ENCODE measurements at places on chromosomes 11 and 22.

DNA sequence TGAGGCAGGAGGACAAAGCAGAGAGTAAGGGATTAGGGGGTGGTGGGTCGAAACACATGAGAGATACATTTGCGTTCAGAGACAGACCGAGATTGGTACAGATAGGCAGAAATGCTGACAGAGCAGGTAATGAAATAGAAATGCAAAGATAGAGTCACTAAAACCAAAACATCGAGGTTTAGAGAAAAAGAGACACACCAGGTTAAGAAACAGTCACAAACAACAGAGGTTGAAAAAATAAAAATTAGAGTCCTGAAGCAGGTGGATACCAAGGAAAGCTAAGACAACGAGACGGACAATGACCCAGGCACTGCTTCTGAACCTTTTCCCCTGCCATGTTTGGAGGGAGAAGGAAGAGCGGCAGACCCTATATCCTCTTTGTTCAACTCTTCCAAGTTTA is 1.2 kb upstream of the MAPK1 start:
- DNase-seq = no peak

GRCh38 chr11:125071846-125072217 is 8.7 kb downstream of the SLC37A2 start:
- DNase-seq = no peak

DNA sequence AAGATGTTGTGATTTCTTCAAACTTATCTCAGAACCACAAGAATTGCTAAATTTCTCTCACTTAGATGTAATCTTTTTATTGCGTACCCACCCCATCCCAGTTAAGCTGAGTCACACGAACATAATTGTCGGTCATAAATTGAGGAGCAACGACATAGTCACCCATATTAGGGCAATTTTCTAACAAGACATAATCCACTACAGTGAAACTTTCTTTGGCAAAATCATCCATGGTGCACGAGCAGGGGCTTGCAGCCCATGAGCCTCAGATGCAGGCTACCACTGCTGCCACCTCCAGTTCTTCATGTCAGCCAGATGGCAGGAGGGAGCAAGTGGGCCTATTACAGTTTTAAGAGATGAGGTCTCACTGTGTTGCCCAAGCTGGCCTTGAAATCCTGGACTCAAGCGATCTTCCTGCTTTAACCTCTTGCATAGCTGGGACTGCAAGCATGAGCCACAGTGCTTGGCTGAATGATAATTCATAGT is 70.3 kb upstream of the GRK2 start:
- DNase-seq = no peak

GRCh38 chr11:12239396-12239795 is 129.0 kb downstream of the MICAL2 start:
- DNase-seq = no peak

GRCh38 chr22:38802671-38803121 is 8.8 kb upstream of the DNAL4 start:
- no peak for DNase-seq

GRCh38 chr22:38491707-38492348 is 14.3 kb downstream of the DDX17 start:
- DNase-seq = no peak

- no peak for DNase-seq
Measured at GRCh38 chr11:4645974-4646373, 2.2 kb downstream of the OR51E1 start.

- no peak for DNase-seq
Measured at GRCh38 chr22:43923191-43923590, 414 bp upstream of the PNPLA3 start.

- DNase-seq = no peak
Measured at GRCh38 chr11:86728562-86728961, 56.1 kb upstream of the ME3 start.

GRCh38 chr11:41119484-41119883 is 340.0 kb downstream of the LRRC4C start:
- DNase-seq = no peak

DNA sequence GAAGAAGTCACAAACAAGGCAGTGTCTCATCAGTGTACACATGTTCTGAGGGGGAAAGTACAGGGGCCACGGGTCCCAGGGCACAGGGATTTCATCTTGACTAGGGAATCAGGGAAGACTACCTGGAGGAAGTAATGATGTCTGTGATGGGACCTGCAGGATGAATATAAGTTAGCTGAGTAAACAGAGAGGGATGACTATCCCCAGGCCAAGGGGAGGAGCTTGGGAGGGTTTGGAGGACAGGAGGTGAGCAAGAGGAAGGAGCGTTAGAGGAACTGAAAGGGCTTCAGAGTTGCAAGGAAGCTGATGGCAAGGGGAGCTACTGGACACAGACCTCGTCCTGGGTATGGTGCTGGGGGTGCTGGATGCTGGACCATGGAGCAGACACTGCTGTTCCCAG is 56.4 kb downstream of the TRAF6 start:
- DNase-seq = no peak

- no peak for DNase-seq
Measured at GRCh38 chr11:81470446-81470845, 1263.2 kb downstream of the FAM181B start.

GRCh38 chr22:31872209-31872608 is 72.1 kb upstream of the YWHAH start:
- DNase-seq = no peak

DNA sequence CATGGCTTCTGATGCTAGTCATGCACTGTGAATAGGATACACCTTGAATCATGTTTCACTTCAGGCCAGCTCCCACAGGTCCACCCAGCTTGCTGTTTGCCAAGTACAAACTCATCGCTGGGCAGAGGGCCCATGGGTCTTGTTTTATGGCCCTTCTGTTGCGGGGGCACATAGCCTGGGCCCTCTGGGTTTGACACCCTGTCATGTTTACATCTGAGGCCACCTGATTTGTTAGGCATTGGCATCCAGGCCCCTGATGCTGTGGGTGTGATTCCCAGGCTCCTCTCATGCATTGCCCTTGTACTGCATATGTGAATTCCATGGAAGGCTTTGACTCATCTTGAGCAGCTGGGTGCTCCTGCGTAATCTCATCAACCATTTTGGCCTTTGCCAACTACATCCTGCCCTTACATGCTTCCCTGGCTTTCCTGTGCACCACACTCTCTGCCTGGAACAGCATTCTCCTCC is 32.6 kb downstream of the PPFIBP2 start:
- DNase-seq = no peak

- DNase-seq = no peak
Measured at GRCh38 chr11:33531743-33532181, 168.9 kb downstream of the C11orf91 start.

- DNase-seq = peak; percentile 84
Measured at GRCh38 chr22:38201711-38202436, at the start of gene MAFF. TSS of gene MAFF (plus strand) at chr22:38201994. CDS start at chr22:38213854, 11,860 bp downstream.

DNA sequence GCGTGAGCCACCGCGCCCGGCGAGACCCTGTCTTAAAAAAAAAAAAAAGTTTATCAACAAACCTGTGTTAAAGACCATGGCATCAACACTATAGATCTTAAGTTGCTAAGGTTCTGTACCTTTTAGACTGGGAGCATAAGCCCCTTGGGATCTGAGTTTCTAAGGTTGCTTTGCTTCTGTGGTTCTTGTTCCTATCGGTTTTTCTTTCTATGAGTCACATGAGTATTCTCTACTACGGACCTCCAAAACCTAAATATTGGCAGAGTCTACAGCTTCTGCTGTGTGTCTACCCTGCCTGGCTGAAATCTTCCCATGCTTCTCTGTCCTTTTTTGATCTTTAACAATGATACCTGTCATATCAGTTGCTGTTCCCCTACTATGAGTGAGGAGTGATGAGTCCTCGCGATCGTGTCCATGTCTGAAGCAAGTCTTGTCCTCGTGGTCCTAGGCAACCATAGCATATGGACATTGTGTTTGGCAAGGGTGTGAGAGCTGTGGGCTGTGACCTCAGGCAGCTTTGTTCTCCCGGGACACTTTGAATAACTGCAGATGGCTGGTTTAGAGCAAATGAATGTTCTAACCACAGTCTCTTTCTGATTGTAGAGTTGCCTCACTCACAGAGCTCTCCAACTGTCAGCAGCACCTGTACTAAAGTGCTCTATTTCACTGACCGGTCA is 9.0 kb upstream of the DLAT start:
- no peak for DNase-seq

GRCh38 chr11:31598454-31598853 is 88.9 kb downstream of the ELP4 start:
- DNase-seq = no peak

- DNase-seq = no peak
Measured at GRCh38 chr11:62295504-62295903, 3.4 kb downstream of the SCGB1D4 start.

DNA sequence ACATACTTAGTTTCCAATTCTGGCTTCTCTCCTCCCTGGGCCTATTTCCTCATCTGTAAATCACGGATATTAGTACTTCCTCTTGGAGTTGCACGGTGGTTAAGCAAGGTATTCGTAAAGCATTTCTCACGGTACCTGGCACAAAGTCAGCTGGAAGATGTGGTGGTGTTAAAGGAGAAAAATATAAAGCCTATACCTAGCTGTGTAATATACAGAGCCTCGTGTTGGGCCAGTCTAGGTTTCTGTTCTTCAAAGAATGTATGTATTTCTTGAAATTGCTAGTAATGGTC is 47.2 kb downstream of the DBX1 start:
- no peak for DNase-seq

- DNase-seq = no peak
Measured at GRCh38 chr11:25844811-25845210, 487.1 kb upstream of the ANO3 start.

GRCh38 chr22:19108807-19109197 is 13.4 kb downstream of the DGCR2 start:
- no peak for DNase-seq

DNA sequence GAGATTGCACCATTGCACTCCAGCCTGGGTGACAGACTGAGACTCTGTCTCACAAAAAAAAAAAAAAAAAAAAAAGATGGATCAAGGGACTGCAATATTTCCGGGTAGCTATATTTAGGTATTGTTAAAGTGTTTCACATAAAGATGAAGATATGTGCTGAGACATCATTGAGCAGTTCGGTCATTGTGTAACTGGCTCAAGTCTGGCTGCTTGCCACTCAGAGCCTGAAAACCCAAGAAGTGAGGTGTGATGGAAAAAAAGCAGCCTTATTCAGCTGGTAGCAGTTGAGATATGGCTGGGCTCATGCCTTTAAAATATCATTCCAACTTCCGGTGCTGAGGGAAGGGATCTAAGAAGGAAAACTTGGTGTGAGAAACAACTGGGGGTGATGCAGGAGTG is 46.9 kb downstream of the LUZP2 start:
- no peak for DNase-seq

DNA sequence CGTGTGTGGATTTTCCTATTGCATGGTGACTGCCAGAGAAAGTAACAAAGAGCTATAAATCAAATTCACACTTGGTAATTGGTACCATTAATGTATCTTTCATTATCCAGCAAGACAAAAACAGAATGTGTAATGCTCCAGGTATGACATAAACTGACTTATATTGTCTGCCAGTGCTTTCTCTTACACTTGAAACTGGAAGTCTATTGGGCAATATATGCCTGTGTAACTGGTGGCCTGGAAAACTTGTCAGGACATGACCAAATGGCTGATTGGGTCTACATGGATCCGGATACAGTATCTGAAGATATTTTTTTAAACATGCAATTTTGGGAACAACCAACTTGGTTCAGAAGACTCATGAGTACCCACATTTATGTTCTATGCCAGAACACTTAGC is 174.6 kb upstream of the ARHGAP42 start:
- DNase-seq = no peak

- DNase-seq = no peak
Measured at GRCh38 chr11:96736601-96737000, 346.8 kb downstream of the JRKL start.

- DNase-seq = no peak
Measured at GRCh38 chr22:20750461-20751184, 23.3 kb upstream of the SERPIND1 start.

DNA sequence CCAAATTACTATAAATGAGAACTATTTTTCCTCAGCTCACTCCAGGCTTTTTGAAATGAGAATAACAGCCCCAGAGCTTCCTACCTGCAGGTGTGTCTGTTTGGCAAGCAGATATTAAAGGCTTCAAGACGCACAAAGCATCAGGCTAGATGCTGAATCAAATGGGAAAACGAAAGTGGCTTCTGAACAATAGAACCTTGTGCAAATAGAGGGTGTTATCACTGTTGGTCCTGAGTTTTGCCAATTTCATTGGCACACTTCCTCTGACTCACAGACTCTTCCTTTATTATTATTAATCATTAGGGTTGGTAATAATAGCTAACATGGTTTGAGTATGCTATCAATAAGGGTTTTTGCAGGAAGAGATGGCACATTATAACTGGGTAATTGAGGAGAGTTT is 13.4 kb downstream of the SYT13 start:
- DNase-seq = no peak

- no peak for DNase-seq
Measured at GRCh38 chr11:131370901-131371790, 731 bp downstream of the NTM start.

GRCh38 chr11:64356498-64357411 is 2.2 kb upstream of the RPS6KA4 start:
- DNase-seq = no peak

DNA sequence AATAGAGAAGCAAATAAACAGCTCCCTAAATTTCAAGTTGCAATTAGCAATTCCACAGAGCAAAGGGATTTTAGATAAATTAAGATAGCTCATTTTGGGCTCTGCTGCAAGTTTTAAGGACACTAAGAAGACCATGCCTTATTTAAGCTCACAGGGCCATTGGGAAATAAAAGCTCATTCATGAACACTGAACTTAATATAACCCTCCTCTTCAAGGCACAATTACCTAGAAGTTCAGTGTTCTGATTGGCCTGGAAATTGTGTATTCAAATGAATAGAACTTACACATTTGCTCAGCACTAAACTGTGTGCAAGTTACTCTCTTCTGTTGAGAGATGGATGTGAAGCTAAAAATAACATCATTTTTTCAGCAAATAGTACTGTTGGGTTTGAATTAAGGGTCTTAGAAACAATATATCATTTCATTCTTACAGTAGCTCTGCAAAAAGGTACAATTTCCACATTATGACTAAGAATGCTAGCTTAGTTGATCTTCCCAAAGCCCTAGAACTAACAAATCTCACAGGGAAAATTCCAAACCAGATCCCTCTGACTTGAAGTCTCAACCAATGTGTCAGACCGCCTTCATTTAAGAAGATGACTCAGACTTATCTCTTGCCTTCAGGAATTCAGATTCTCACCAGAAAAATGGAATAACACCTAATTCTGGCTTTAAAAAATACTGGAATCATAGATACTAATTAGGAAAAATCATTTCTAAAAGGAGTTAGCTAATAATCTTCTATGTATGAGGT is 87.4 kb upstream of the LRRC55 start:
- DNase-seq = no peak

- no peak for DNase-seq
Measured at GRCh38 chr22:36395915-36396314, 8.1 kb upstream of the MYH9 start.

- DNase-seq = no peak
Measured at GRCh38 chr11:117859488-117860112, 16.9 kb downstream of the FXYD6 start.

DNA sequence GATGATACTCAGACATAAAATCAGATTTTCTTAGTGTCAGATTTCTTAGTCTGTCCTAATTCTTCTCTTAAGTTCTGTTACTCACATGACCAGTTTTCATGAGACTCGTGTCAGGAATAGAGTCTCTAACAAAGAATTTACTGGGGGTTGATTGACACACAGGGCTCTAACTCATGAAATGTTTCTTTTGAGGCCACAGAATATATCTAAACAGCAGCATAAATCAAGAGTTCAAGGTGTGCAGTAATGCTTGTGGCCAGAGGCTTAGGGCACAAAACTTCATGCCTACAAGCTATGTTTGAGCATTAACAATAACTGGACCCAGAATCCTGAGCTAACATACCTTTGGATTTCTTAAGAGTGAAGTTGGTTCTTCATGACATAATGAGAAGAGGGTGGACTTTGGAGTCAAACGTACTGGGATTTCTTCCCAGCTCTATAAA is 237.2 kb downstream of the DDX10 start:
- no peak for DNase-seq

Data from activated CD8-positive, alpha-beta memory T cell treated with anti-CD3 and anti-CD28 coated beads for 1 hour (primary cell).